ENCODE measurements at places on chromosomes 2 and 18.

- DNase-seq: no peak
Observed at GRCh38 chr18:5984245-5984644, 88.9 kb upstream of the TMEM200C start.

DNA sequence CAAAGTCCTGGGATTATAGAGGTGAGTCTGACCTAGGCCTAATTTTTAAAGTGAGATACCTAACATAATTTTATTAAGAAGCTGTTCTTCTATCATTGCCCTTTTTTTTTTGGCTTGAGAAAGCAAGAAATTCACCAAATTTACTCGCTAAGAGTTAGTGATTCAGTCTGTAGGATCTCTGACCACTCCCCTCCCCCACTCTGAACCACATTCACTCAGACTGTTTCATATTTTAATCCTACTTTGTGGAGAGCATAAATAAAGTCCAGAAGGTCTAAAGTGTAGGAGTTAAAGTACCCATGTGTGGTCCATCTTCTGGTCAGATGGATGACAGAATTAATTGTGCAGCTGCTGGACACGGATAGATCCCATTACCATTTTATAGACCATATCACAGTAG, 115.8 kb upstream of the MGAT5 start:
- DNase-seq: no peak

DNA sequence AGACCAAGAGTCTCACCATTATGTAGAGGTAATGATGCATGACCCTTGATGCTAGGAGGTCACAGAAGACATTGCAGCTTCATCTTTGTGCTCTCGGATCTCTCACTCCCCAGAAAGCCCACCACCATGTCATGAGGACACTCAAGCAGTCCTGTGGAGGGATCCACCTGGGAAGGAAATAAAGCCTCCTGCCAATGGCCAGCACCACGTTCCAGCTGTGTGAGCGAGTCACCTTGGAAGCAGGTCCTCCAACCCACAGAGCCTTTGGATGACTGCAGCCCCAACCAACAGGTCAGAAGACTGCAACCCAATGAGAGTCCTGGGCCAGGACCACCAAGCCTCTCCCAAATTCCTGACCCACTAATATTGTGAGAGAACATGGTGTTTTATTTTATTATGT, 38.4 kb downstream of the CYP26B1 start:
- DNase-seq: no peak

DNA sequence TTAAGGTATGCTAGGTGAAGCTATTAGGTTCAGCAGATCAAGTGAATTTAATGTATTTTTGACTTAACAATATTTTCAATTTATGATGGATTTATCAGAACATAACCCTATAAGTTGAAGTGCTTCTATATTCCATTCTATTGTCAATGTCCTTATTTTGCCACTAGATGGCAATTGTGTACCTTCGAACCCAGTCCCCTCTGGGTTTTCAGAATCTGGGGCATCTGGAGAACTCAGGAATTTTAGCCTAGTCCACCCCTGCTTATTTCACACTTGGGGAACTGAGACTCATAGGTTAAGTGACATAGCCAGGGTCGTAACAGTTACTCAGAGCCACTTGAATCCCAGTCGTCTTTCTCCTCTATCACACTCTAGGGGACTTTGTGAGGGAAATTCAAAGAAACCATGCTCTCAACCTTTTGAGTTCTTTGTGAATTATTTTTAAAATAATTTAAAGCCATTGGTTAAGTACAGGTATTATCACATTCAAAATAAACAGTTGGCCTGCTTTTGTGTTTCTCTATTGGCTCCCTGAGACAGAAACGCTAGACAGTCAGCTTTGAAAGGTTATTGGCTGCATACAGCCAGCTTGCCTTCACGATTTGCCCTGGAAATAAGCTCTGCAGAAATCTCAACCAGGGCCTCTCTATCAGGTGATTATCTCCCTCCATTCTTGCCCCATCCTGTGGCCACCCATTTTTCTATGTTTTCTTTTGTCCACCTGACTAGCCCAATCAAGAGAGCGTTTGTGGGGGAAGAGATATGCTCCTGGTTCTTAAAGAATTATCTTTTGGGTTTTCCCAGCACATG, 145.0 kb downstream of the TTC27 start:
- DNase-seq: no peak

- no peak for DNase-seq
Observed at GRCh38 chr2:69381337-69381737, 5.7 kb downstream of the GFPT1 start.

- DNase-seq: no peak
Observed at GRCh38 chr2:100417711-100418124, 250 bp upstream of the CHST10 start.

DNA sequence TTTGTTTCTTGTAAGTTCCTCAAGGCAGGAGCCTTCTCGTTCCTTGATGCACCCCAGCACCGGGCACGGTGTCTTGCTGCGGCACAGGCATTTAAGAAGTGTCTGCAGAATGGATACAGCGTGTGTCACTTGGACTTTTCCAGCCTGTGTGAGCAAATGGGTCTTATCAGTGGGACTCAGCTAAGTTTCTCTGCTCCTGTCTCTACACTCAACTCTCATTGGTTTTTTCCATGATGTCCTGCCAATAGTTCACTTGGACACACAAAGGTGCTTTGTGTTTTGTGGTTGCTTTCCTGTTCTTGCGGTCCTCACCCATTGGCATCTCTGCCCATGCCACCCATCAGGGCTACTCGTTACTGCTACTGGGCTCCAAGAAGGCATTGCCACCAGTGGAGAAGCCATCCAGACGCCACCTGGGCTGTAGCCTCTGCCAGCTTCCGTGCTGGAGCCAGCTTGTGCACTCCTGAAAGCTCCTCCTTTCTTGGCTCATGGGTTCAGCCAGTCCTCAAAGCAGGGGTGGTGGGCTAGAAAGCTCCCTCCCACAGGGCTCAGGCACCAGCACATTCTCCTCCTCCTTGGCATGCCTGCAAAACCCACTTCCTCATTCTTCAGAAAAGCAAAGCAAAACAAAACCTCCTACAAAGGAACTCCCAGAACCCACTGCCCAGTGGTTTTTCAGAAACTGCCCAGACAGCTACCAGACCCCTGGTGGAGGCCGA, 41.4 kb downstream of the IL1R2 start:
- peak; percentile 27 for DNase-seq

DNA sequence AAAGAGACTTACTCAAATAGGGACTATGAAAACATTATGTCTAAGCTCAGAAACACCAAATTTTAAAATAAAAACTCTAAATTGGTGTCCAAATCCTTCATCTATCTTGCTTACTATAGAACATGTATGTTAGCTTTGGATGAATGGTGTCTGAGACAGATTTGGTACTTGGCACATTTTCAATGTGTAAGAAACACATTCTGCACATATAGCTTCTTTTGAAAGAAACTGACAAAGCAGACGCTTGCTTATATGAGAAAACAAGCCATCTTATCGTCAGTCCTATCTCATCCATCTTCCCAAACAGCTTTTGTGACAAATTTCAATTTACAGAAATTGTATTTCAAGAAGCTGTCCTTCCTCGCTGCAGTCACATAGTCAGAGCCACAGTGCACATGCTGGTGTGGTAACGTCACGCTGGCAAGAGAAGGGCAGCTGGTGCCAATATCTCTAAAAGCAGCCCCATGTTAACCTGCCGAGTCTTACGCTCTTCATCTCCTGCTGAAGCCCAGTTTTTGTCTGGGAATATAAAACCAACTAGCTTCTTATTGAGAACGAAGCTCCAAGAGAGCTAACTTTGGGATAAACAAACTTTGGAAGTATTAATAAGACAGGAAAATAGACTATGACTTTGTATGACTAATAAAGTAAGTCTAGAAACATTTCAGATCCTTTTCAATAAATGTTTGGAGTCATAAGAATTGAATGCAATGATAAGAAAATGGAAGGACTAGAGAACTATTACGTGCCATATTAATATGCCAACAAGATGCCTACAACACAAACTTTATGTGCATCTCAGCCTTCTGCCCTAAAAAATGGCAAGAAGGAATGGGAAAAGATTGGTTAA, 74.9 kb upstream of the TFCP2L1 start:
- DNase-seq: no peak

DNA sequence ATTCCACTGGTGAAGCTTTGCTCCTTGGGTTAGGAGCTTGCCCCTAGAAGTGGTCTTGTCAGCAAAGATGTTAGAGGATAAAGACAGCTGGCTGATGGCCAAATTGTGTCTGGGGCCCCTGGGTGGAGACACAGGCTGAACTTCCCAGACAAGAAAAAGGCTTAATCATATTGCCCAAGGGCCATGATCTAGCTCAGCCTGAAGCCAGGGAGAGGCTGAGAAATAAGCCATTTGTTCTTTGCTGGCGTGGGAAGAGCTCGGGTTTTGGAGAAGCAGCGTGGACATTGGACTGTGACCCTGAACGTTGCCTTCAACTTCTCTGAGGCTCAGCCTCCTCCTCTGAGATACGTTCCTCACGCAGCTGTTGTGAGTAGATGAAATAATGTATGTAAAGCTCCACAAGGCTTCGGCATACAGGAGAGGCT, 153.0 kb downstream of the ZFP36L2 start:
- no peak for DNase-seq

DNA sequence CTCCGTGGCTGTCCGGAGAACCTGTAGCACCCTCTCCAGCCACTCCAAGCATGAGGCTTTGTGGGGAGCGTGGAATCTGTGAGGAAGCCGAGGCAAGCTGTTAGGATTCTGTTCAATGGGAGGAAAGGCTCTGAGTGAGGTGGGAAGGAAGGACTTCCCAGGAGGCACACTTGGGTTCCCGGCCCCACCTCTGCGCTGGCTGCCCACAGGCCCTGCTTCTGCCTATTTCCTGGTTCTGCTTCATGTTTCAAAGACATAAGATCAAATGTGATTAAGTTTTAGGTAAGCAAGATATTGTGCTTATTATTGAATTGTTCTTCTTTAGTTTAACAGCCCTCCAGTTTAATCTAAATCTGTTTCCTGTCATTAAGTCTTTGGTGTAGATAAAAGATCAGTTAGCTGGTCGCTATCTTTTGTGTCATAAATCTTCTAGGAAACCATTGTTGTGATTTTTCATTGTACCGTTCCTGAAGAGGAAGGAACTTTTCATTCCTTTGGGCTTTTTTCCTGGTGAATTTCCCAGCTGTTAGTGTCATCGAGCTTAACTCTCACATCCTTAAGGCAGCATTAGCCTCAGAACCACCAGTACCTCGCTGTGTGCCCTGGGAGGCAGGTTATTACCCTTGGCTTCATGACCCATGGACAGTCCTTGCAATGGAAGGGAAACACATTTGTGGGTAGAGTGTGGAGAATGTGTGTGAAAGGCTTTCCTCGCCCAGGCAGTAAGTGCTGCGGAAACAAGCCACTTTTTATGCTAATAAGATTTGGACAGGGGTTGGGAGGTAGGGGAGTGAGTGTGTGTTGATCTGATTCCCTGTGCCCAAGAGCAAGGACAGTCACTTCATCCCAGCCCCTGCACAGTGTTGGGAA, 61.9 kb upstream of the ALPP start:
- DNase-seq: no peak
